Renal pelvis (tissue), 12 donors: ENCODE measurements at places on chromosomes 7 and 10.

DNA sequence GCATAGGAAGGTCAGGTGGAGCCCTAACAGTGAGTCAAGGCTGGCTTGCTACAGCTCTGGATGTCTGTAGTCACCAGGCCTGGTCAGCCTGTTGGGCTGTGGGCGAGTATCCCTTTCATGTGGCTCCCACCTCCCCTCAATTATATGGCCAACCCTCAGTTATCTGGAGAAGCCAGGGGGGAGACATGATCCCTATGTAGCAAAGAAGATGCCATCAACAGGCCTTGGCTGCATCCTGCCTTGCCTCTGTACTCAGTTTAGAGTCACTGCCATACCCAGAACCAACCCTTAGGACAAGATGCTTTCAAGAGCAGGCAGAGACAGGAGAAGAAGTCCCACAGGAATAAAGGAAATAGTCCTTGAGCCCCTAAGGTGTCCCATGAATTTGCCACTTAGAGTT lies 763.9 kb downstream of the GRID1 start:
- DNase-seq = no peak

GRCh38 chr10:95758351-95759025 lies 2.5 kb downstream of the ENTPD1 start:
- no peak for DNase-seq

- no peak for DNase-seq
These were observed 16.0 kb downstream of the ZFYVE27 start for GRCh38 chr10:97752956-97753355.

GRCh38 chr7:11228515-11228914 lies 254.8 kb downstream of the PHF14 start:
- no peak for DNase-seq

GRCh38 chr7:126589068-126589684 lies 663.6 kb downstream of the GRM8 start:
- no peak for DNase-seq

DNA sequence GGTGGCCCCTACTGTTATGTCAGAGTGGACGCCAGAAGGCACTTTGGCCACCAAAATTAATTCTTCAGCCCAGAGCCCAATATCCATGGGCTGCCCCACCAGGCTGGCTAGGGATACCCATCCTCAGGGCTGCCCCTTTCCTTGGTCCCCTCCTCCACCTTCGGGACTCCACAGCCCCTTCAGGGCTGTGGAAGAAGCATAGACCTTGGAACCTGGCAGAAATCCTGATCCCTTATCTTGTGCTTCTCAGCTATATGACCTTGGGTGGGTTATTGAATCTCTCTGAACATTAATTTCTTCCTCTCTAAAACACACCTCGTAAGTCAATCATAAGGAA lies 499 bp upstream of the TMUB1 start:
- no peak for DNase-seq

DNA sequence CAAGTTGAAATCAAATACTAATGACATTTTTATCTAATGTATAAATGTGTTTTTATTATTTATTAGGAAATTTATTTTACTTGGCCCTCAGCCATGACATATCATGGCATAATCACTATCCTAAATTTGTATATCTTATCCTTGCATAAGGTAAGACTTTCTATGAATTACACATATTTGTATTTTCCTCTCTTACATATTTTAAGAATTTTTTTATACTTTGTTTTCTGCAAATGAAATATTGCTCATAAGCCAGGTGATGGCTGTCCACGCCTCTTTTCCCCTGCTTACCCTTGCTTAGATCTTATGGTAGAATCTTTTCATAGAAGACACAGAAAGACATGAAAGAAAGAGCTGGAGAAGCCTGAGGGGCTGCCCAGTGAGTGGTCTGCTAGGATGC lies 48.2 kb downstream of the IKZF1 start:
- DNase-seq = no peak

DNA sequence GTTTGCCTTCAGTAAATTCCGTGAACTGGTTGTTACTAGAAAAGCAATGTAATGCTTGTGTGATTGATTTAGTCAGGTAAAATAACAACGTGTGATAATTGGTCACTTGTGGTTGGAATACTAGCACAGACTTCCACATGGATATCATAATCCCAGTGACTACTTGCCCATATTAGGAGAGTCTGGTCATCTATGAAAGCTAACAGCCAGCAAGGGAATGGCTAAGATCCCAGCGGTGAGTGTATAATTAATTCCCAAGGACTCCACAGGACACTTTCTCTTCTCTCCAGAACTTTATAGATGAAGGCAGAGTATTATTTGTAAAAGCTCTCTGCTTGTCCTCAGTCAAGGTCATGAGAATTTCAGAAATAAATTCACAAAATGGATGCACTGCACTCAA lies 662.6 kb upstream of the TEX47 start:
- no peak for DNase-seq

DNA sequence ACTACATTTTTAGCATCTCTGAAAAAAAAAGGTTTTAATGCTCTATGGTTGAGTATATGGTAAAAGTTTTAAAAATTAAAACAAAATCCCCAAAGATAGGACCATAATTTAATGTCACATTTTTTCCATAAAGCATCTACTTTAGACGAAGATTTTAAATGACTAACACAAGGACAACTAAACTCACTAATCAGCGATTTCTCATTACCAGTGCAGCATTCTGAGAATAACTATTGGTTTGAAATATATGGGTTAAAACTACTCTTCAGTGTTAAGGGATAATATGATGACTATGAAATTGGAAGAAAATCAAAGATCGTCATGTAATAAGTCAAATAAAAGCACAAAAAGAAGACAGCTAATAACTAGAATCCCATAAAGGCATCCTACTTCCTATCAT lies 118.4 kb downstream of the CNOT4 start:
- DNase-seq = no peak

DNA sequence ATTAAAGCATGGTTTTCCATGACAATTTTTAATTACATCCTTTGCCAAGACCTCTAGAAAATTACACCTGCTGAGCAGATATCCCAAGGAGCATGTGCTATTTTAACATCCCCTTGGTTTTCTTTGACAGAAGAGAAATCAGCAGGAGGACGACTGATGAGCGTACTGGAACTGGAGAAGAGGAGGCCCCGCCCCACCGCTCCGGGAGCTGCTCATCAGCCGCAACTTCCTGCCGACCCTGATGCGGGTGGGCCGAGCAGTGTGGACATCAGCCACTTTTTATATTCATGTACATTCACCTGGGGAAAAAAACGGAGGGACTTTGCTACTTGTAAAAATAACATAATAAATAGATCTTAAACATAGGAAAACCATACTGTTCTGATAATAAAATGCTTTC lies 54.2 kb downstream of the CDC123 start:
- no peak for DNase-seq

DNA sequence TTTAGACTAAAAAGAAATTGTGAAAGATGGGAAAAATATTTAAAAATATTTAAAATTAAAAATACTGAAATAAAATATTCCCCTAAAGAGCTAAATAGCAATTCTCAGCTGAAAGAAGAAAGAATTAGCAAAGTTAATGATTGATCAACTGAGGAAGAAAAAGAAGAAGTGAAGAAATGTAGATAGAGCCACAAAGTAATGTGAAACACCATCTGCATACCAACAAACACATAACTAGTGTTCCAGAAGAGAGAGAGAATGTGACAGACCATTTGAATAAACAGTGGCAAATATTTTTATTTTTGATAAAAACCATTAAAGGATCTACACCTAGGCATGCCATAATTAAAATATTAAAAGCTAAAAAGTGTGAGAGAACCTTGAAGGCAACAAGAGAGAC lies 784.5 kb upstream of the ZWINT start:
- no peak for DNase-seq

DNA sequence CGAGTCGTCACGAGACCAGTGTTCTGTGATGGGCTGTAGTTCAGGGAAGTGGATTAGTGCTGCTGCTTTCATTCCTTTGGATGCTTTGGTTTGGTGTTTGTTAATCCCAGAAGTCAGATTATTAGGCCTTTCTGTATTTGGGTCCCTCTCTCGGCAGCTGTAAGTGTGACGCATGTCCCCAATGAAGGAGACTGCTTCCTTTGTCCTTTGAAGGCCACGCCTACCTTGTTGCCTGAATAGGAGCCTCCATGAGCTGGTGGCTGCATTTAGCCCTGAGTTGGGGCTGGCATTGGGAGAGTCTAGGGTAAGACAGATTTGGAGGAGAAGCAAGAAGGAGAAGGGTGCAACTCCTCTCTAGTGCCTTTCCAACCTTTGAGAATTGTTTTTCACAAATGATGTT lies 34.5 kb downstream of the DOCK1 start:
- no peak for DNase-seq

GRCh38 chr10:4067931-4068561 lies 283.0 kb upstream of the KLF6 start:
- DNase-seq = no peak

DNA sequence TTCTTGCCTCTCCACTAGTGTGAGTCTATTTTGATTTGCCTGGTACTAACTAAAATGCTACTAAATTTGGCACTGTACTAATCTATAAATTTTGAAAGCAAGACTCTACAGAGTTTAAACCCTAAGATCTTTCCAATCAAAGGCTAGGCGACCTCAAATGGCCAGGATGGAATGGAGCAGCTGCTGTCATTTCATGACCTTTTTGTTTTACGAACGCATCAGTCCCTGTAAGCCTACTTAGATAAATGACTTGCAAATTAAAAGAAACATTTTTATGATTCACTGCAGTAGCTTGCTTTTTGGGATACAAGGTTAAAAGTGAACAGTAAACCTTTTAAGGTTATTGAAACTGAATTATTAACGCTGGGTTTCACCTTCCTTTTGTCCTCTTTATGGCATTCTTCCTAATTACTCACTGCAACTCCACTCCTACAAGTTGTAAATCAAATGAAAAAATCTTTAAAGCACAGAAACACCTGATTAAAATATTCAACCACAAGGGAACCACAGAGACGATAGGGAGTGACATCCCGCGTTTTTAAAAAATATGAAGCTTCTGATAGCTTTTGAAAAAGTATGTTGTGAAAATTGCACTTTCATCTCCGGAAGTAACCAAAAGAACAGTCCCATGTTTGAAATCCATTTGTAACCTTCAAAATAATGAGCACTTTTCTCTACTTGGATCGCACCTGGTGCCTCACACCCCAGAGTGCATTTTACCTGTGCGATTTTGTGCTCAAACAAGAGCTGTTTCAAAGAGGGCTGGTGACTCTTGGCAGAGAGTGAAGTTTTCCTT lies 595.1 kb downstream of the PARD3 start:
- DNase-seq = no peak

- no peak for DNase-seq
These were observed 2.7 kb downstream of the FRAT1 start for GRCh38 chr10:97321804-97322190.

- DNase-seq = no peak
These were observed 63.3 kb upstream of the NANOS1 start for GRCh38 chr10:118966076-118966849.

- peak; percentile 29 for DNase-seq
These were observed 30.4 kb downstream of the CNTNAP2 start for GRCh38 chr7:146146831-146147486.

DNA sequence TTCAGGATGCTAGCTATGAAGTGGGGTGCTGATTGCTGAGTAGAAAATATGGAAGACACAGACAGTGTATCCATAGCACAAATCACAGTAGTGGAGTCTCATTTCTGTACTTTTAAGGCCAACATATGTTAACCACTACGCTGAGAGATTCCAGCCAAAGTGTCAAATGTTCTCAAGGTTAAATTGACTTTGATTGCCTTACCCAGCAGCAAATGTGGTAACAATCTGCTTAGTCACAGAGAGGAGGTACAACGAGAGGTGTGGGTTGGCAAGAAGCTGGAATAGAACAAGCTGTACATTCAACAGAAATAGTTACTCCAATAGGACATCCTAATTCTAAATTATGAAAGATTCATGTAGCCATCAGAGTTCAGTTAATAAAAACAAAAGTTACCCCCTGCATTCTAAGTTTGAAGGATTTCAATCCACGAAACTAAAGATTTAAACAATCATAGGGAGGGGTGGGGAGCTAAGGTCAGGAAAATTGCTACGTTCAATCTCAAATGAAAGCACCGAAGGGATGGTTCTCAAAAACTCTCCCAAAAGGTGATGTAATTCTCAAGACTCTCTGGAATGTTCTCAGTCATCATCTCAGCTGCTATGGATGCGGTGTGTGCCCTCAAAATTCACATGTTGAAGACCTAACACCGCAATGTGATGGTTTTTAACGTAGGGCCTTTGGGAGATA lies 137.0 kb downstream of the ETV1 start:
- no peak for DNase-seq

DNA sequence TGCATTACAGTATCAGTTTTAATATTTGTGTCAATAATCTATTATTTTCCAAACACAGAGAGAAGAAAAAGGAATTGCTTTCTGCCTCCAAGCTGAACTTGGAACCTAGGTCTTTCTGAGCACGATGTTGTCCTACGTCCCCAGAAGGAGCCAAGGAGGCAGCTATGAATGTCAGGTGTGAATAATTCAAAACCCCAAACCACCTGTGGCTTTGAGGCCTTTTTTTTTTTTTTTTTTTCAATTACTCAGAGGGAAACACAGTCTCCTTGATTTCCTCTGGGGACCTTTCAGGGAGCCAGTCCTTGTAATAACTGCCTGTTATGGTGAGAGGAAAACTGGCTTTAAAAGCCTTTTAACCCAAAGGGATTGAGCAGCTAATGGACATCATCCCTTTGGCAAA lies 8.3 kb downstream of the GPR85 start:
- DNase-seq = no peak

- DNase-seq = no peak
These were observed 41.0 kb downstream of the SNX10 start for GRCh38 chr7:26332698-26333097.

- DNase-seq = no peak
These were observed 204.4 kb upstream of the TMEM72 start for GRCh38 chr10:44706745-44707144.

DNA sequence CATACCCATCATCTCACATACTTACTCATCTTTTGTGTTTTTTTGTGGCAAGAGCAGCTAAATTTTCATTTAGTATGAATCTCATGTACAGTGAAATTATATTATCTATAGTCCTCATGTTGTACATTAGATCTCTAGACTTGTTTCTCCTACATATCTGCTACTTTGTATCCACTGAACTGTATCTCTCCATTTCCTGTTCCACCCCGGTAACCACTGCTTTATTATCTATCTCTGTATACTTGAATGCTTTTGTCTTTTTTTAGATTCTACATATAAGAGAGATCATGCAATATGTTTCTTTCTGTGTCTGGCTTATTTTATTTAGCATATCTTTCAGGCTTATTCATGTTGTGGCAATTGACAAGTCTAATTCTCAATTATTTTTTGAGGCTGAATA lies 125.1 kb downstream of the ANKRD7 start:
- DNase-seq = no peak
